Brain pericyte (primary cell): ENCODE measurements at places on chromosomes 12 and 14.

GRCh38 chr14:105390849-105391500 lies 7.4 kb upstream of the TEX22 start:
- DNase-seq = no peak

GRCh38 chr12:50103767-50104321 lies at the start of gene GPD1:
Gene GPD1 (plus strand): TSS chr12:50104008. CDS start chr12:50104051, 43 bp downstream.
- DNase-seq = no peak

DNA sequence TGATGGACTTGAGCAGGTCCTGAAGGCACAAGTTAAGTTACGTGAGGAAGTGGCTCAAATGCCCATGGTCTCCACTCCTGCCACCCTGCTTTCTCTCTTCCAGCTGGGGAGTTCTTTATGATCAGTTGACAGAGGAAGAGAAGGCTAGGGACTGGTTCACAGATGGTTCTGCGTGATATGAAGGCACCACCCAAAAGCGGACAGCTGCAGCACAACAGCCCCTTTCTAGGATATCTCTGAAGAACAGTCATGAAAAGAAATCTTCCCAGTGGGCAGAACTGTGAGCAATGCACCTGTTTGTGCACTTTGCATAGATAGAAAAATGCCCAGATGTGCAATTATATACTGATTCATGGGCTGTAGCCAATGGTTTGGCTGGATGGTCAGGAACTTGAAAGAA lies 162.4 kb upstream of the FSCB start:
- no peak for DNase-seq

- DNase-seq = no peak
These were observed 1.1 kb downstream of the ANKS1B start for GRCh38 chr12:99983456-99984258.

DNA sequence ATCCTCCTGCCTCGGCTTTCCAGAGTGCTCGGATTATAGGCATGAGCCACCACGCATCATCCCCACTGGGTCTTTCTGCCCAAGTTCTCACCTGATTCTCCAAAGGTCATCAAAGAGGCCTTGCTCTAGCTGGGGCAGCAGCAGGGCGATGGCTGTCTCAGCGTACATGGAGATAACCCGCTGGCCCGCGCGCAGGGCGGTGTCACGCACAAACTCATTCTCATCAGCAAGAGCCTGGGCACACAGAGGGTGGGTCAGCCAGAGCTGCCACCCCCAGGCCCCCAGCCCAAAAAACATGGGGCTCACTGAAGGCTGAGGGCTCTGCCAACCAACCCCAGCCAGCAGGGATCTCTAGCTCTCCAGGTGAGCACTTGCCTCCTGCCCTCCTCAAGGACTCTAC lies 27.7 kb upstream of the RAB35 start:
- DNase-seq = no peak

GRCh38 chr14:72810201-72810600 lies 83.7 kb downstream of the DPF3 start:
- no peak for DNase-seq

DNA sequence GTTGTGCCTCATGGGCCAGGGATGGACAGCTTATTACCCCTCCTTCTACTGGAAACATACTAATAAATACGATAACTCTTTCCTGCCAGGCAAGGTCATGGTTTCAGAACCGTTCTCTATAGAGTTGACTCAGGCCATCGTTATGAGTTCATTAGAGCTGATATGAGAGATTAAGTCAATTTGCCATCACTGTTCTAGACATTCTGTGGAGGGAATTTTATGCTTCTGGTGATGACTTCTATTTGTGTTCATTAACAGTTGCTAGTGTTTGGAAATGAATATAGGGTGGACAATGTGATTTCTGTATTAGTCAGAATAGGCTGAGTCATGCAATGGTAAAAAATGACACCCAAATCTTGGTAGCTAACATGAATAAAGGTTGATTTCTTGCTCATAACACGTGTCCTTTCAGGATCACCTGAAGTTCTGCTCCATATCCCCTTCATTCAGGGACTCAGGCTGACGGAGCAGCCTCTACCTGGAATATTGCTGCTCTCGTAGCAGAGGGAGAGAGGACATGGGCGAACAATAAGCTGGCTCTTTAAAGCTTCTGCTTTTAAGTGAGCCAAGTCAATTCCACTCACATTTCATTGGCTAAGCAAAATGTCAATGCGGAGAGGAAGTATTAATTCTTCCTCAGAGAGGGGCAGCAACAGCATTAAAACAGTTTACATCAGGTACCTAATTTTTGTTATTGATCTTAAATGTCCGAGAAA lies 18.5 kb upstream of the TBPL2 start:
- DNase-seq = no peak

- no peak for DNase-seq
These were observed 75.2 kb downstream of the LRRC74A start for GRCh38 chr14:76901171-76902055.

- DNase-seq = no peak
These were observed 242.5 kb downstream of the ZFP36L1 start for GRCh38 chr14:68550338-68550715.

DNA sequence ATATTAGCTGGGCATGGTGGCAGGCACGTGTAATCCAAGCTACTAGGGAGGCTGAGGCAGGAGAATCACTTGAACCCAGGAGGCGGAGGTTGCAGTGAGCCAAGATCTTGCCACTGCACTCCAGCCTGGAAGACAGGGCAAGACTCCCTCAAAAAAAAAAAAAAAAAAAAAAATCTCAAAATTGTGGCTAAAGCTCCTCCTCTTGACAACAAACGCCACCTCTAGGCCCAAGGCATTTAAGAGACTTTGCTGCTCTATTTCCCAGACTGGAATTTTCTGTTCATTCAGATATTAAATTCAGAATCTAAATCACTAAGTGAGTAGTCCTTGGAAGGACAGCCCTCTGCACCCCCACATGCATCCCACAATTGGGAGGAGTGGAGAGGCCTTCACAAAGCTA lies 1.4 kb downstream of the ZFYVE1 start:
- no peak for DNase-seq
